Naive thymus-derived CD4-positive, alpha-beta T cell (primary cell): ENCODE measurements at places on chromosomes 3 and 15.

- no peak for DNase-seq
Observed at GRCh38 chr3:140956058-140956835, 14.6 kb downstream of the SLC25A36 start.

DNA sequence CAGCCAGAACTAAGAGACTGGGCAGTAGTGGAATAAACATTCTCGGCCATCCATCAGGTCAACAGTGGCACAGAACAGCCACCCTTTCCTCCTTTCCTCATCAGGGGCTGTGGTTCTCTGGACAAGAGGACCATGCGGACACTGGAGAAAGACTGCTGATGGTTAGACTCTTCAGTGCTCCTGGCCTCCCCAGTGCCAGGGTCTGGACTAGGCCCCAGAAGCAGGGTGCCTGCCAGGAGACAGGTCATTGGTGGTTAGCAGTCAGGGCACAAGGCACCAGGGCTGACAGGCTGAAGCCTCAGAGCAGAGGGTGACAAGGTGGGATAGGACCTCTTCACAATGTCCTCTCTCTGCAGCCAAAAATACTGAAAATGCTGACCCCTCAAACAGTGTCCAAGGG, 30.1 kb downstream of the POC1A start:
- DNase-seq, result no peak

GRCh38 chr15:45943240-45943639, 308.4 kb downstream of the SQOR start:
- no peak for DNase-seq

GRCh38 chr15:89155656-89156055, 65.7 kb downstream of the RLBP1 start:
- DNase-seq, result no peak

DNA sequence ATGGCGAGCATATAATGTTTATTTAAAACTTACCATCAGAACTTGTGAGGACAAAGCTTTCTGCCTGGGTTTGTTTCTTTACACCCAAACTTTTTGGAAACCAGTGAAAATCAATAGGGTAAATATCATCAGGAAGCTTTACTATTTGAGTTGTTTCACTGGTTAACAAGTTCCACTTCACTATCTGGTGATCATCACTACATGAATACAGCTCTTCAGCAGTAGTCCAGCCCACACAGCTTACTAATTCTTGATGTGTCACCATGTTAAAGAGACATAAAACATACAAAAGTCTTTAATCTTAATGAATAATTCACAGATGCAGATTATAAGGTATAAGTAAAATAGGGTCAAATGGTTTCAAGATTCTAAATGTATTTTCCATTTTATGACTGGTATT, 17.6 kb downstream of the IFT80 start:
- no peak for DNase-seq

GRCh38 chr3:127600749-127601456, 2.7 kb downstream of the MCM2 start:
- no peak for DNase-seq

DNA sequence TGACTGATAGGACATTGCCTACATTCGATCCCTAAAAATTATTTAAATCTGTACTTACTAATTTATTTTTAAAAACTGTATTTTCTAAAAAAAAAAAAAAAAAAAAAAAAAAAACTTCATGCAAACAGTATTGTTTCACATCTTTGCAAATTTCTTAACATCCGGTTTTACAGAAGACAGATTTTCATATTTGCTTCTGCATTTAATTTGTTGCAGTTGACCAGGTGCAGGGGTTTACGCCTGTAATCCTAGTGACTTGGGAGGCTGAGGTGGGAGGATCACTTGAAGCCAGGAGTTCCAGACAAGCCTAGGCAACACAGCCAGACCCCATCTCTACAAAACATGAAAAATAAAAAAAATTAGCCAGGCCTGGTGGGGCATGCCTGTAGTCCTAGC, 6.4 kb upstream of the NFKBIZ start:
- no peak for DNase-seq

DNA sequence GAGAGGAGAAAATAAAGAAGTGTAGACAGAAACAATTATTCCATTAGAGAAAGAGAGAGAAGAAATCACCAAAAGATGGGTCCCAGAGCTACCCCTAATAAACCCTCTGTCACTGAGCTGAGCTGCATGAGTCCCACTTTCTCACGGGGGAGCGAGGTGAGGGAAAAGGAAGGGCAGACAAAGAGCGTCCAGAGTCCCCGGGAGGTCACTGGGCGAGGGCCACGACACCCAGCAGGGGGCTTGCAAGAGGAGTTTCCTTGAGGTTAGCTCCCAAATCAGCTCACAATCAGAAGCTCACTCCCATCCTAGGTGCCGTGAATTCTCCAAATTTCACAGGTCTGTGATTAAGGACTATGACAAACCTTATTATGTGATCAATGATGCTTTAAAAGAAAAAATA, 62.3 kb downstream of the XXYLT1 start:
- no peak for DNase-seq

GRCh38 chr3:152830245-152830644, 4.7 kb upstream of the P2RY1 start:
- no peak for DNase-seq

DNA sequence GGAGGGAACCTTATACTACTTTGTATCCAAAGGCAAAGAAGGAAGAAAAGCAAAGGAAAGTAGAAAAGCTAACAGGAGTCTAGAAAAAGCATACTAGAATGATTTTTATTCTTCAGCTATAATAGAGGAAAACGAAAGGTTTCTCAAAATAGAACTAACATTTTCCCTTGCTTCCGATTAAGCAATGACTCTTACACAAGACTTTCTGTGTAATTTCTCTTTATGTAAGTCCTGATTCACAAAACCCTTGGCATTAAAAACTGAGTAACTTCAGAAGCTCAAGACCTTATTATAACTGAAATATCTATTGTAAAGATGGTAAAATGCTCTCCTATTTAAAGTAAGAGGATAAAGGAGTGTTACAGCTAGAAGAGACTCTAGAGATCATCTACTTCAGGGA, 97.4 kb downstream of the DTWD1 start:
- no peak for DNase-seq

- DNase-seq, result no peak
Observed at GRCh38 chr15:68192804-68193486, 12.2 kb downstream of the CALML4 start.

DNA sequence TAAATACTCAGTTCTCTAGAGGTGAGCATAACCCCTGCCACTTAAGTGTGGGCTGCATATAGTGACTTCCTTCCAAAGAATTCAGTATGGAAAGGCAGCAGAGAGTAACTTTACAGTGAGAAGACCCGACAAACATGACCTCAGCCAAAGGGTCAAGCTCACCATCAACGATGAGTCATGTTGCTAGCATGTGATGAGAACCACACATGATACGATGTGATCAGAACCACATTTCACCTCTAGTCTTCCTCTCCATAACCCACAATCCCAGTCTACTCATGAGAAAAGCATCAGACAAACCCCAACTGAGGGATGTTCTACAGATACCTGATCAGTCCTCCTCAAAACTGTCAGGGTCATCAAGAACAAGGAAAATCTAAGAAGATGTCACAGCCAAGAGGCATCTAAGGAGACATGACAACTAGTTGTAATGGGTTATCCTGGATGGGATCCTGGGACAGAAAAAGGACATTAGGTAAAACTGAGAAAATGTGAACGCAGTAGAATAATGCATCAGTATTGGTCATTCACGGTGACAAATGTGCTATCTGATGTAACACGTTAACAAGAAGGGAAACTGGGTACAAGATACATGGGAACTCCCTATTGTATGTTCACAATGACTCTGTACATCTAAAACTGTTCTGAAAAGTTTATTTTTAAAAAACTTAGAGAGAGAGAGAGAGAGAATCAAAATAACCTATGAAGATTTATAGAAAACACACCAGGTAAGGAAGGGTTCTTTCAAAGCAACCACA, 28.3 kb downstream of the SEC61A1 start:
- no peak for DNase-seq

DNA sequence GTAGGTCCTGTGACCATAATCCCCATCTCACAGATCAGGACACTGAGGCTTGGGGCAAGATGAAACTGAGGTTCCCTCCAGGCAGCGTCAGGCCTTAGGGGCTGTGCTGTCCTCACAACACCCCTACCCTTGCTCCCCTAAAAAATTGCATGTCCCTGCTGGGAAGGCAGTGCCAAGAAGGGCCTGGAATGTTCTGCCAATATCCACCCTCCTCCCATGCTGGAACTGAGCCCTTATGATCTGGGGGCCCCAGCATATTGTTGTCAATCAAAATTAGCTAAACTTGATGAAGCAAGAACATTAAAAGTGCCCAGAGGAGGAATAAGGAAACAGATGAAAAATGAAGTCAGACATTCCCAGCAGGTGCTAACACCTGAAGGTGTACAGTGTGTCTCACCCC, 13.4 kb upstream of the RTP3 start:
- DNase-seq, result no peak

DNA sequence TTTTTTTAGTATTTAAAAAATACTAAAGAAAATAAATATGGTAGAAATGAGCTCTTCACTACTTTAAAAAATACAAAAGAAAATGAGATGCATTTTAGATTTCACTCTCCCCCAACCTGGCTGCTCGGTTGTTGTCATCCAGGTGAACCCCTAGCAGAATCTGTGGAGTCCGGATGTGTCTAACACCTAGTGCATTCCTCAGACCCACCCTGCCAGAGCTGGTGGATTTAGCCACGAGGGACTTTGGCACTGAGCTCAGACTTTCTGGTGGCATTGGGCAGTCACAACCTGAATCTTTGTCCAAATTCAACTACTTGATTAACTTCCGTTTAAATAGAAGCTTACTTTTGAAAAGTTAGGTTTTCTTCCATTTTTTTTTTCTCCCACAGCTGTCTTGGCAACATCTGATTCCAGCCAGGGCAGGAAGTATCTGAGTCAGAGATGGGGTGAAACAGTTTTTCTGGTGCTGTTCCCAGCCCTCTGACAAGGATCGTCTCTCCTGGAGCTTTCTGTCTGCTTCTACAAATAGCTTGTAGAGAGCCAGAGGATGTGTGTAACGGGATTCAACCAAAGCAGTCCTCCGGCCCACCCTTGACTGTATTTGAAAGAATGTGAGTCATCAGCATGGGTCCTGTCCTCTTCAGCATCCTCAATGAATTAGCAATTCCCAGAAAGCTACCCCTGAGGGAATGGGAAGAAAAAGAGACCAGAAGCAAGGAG, 301.8 kb upstream of the MCTP2 start:
- no peak for DNase-seq

DNA sequence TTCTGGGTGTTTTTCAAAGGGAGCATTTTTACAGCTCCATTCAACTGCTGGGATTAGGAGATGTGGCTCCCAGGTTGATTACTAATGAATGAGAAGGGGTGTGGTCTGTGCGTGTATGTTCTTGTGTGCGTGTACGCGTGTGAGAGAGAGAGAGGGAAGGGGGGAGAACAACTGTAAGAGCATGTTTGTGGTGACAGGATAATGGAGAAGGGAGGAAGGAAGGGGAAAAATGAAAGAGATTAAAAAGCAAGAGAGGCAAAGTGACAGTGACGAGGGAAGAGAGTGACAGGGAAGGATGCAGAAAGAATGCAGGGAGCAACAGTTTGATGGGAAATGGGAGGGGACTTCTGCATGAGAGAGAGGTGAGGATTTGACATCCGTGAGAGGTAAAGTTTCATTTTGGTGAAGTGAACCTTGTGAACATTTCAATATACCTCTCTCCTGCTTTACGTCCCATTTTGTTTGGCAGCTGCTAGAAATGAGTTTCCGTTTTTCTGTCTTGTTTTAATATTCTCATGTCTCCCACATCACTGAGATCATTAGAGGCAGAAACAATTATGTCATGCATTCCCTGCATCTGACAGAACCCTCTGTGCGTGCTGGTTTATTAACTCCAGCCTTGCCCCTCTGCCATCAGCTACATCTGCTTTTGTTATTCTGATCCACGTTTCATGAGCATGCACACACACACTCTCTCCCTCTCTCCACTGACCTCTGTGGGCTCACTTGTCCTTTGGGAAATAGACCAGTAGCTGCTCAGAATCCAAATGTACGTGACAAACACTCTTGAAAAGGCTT, 161.6 kb downstream of the GAP43 start:
- DNase-seq, result no peak

DNA sequence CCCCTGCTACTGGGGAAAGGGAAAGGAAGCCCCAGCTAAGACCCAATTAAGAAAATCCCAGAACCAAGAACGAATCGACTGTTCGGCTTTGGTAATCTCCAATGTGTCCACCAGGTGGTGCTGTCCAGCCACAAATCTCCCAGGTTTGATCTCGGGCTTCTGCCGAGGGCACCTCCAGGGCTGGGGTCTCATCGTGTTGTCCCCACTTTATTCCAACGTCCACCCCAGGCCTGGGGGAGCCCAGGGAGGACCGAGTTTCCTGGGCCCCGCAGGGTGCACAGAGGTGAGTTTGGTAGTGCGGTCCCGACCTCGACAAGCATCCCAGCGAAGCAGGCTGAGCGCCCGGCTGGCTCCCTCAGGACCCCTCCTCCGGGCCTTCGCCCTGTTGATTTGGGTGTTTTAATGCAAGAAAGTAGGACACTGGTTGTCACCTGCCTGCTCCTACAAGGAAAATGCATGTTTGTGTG, 185.1 kb downstream of the GOLGA6L6 start:
- peak; percentile 61 for DNase-seq

DNA sequence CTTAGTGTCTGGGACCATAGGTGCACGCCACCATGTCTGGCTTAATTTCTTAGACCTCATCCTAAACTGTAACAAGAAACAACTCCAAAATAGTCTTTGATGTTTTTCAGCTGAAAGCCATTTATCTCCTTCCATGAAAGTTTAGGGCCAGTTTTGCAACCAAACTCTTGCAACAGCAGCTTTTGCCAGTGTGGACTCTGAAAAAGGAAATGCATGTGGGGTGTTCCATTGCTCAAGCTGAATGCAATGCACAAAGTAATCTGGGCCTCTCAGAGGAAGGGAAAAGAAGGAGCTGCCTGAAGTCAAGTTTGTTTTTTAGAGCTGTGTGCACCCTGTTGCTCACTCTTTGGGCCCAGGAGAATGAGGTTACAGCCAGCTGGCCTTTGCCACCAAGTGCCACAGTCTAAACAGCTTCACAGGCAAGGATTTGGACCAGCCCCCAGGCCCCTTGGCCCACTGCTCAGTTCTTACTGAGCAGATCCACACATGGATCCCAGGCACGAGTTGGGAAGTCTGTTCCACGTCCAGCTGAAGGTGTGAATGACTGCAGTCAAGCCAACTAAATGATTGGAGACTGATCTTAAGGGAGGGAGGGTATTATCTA, 212.3 kb upstream of the LRRFIP2 start:
- DNase-seq, result no peak

DNA sequence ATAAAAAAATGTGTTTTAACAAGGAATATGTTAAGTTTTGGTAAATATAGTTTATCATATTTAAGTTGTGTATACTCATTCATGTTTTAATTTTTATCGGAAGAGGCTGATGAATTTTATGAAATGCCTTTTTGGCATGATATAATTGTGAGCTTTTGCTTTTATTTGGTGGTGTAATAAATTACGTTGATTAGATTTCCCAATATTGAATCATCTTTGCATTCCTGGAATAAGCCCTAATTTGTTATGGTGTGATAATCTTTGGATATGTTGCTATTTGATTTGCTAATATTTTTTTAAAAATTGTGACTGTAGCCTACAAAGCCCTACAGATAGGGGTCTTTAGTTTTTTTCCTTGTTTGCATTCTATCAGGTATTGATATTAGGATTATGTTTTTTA, 107.4 kb downstream of the IGF1R start:
- no peak for DNase-seq
